NCI-H1417 treated with DMSO at 0.1 percent for 48 hours (cell line): ENCODE measurements at places on chromosomes 1 and 21.

GRCh38 chr21:32173121-32173724, 105.6 kb downstream of the MIS18A start:
- DNase-seq, result no peak

- no peak for DNase-seq
Measured at GRCh38 chr1:221239792-221240191, 360.5 kb downstream of the HLX start.

GRCh38 chr1:154352581-154353459, 27.5 kb downstream of the ATP8B2 start:
- no peak for DNase-seq

DNA sequence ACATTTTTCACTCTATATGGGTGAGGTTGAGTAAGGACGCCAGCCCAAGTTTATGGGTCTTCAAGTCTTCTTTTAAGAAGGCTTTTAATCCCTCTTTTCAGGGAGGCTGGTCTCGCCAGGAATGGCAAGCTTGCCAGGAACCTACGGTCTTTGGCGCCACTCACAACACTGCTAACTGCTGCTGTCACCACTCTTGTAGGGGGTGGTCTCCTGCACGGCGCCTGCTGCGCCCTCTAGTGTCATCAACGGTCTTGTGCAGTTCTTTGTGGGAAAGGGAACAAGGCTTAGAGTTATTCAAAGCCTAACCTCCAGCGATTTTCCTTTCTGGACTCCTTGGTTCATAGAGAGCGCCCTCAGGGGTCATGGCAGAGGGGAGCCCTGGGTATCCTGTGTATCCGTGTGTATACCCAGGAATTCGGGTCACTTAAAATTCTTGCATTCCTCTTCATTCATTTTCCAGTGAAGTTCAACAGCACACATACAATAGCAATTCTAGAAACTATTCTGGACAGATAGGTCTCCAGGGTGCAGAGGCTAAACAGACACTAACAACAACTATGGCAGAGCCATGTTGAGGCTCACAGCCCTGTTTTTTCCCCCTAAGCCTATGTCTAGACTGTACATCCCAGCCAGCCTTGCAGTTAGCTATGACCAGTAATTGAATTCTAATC, 392.8 kb upstream of the CAMK1G start:
- no peak for DNase-seq

- DNase-seq, result no peak
Measured at GRCh38 chr1:111672331-111672730, 52.7 kb downstream of the RAP1A start.

- no peak for DNase-seq
Measured at GRCh38 chr1:102431253-102431652, 434.5 kb upstream of the OLFM3 start.
